ENCODE measurements at places on chromosomes 12 and 14.

DNA sequence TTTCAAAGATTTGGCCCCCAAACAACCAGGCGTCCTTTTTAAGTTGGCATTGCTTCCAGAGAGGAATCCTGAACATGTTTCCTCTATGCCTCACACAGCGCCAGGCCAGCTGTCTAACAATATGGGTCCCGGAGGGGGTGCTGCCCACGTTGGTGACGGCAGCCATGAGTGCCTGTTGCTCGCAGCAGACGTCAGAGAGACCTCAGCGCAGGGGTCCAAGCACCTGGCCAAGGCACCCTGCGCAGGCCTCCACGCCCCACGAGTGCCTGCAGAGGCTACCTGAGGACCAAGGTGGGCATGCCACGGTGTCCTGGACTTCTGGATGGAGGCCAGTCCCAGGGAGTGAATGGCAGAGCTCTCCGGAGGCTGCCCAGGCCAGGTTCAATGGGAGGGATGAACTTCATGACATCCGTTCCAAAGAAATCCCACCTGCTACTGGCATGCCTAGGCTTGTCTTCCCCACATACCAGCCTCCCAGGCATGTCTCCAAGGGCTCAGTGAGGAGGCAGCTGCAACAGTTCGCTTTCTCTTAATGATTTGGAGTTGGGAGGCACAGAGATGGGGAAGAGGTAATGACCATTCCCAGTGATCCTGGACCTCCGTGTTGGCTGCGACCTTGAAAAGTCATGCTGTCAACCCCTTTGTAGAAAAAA lies 11.6 kb upstream of the FOXN3 start:
- DNase-seq: peak; percentile 45

GRCh38 chr14:91228112-91229004 lies 16.1 kb downstream of the GPR68 start:
- DNase-seq: no peak

GRCh38 chr12:130156652-130157275 lies 5.5 kb upstream of the FZD10 start:
- DNase-seq: no peak

DNA sequence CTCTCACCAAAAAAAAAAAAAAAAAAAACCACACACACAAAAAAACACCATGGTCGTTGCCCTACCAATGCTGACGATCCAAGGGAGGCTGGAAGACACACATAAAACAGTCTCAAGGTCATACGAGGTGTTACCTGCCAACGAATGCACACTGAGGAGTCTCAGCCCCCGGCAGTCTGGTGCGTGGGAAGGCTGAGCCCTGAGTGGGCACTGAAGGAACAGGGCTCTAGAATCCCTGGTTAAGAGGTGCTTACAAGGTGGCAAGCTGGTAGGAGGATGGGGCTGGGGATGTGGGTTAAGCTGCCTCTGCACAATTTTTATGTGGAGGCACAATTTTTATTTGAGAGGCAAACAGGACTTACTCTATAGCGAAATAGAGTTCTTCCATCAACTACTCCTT lies 7.9 kb downstream of the LTBP2 start:
- no peak for DNase-seq

DNA sequence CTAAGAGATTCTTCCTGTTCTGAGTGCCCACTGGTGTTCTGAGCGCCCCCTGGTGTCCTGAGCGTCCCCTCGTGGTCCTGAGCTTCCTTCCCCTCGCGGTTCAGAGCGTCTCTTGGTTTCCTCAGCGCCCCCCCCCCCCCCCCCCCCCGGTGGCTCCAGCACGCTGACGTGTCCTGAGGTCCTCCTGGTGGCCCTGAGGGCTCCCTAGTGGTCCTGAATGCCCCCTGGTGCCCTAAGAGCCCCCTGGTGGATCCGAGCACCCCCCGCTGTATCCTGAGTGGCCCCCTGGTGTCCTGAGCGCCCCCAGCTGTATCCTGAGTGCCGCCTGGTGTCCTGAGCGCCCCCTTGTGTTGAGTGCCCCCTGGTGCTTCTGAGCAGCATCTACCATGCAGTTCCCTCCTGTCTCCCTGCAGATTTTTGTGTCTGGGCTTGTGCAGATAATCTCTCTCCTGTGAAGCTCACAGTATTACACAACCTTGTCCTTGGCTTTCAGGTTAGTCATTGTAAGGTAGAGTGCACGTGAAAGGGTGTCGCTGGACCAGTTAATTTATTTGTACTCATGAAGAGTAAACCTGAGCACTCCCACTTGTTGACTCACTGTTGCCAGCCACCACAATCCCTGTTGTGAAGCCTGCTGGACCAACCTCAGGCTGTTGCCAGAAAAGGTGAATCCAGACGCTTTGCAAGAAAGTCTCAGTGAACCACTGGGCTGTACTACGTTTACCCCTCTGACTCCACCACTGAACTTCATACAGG lies 1168.4 kb downstream of the TMEM121 start:
- DNase-seq: no peak

DNA sequence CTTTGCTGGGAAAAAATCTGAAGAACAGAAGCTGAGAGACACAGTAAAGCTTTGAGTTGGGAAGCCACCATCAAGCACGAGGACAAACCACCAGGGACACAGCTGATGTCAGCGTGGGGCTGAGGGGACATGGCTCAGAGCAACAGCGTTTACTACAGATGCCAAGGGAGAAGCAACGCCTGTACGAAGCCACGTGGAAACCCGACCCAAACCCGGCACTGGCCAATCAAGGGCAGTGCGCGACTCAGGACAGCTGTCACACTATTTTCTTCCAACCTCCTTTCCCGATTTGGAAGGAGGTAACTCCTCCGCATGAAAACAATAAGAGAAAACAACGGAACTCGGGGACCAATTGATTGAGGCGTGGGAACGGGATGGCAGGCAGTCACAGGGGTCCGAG lies 20.2 kb upstream of the CHGA start:
- no peak for DNase-seq

GRCh38 chr12:40327535-40327934 lies 102.7 kb downstream of the LRRK2 start:
- no peak for DNase-seq

DNA sequence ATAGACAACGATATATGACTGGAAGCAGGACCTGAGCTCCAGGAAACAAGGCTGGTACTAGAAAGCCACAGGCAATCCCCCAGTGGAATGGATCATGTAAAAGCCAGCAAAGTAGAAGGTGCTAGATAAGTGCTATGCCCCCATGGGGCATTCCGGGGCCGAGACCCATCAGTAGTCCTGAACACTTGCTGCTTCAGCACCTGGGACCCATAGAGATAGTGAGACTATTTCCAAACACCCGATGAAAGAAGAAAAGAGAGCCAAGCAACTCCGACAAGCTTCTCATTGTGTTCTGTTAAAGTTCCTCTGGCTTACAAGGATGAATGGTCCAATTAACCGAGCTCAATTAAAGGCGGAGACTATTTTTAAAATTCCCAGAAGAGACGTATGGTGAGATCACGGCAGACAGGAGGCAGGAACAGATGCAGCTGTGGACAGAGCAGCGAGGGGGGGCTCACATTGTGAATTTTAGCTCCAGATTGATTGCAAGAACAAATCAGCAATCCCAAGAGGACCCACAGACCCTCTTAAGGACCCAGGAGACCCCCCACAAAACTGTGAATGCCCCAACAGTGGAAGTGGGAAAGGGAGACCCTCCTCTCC lies 142.5 kb upstream of the OVCH1 start:
- peak; percentile 15 for DNase-seq

DNA sequence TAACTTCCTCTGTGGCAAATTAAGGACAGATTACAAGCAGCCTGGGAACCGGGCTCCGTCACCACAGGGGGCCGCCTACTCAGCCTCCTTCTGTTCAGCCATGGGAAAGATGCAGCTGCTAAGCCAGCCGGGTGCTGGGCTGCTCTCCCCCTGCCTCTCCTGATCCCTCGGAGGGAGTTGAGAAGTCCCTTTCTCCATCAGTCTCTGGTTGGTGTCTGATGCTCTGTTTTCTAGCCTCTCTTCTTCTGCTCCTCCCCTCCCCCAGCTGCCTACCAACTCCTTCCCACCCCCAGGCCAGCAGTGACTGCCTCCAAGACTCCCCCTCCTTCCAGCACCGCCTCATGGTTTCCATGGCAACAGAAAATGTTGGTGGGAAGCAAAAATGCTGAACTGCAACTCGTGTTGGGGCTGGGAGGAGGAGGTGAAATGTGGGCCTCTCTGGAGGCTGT lies 486.7 kb downstream of the APAF1 start:
- peak; percentile 77 for DNase-seq

DNA sequence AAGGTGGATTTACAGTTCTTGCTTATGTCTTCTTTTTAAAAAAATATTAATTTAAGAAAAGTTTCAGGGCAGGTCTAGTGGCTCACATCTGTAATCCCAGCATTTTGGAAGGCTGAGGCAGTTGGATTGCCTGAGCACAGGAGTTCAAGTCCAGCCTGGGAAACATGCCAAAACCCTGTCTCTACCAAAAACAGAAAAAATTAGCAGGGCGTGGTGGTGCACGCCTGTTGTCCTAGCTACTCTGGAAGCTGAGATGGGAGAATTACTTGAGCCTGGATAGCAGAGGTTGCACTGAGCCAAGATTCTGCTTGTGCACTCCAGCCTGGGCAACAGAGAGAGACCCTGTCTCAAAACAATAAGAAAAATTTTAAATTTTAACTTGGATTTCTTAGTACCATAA lies 5.4 kb upstream of the TAS2R46 start:
- no peak for DNase-seq

GRCh38 chr12:52395761-52396434 lies 10.2 kb downstream of the KRT82 start:
- DNase-seq: peak; percentile 92

DNA sequence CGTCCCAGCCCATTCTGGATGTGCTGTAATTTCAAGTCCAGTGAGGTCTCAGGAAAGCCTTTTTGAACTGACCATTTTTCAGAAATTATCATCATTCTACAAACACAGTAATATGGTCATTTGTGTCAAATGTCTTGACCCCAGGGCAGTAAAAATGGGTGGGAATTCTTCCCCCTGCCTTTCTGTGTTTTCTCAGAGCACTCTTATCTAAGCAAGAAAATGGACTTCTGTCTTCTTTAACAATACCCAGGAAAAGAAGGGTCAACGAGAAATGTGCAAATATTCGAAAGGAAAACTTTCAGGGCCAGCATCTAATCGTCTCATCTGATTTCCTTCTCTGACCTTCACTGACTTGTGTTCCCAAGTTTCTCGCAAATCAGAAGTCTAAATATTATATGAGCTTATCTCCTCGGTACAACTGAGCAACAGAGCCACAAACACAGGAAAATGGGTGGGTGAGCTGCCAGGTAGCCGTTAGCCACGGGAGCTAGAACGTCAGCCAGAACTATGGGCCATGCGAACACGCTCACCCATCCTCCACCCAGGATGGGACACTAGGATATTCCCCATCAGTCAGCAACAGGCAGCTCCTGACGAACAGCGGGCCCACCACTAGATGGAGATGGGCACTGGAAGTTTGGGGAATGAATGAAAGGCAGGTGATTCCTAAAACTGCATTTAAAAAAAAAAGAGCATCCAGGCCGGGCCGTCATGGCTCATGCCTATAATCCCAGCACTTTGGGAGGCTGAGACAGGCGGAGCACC lies 57.1 kb downstream of the VWF start:
- DNase-seq: peak; percentile 83

DNA sequence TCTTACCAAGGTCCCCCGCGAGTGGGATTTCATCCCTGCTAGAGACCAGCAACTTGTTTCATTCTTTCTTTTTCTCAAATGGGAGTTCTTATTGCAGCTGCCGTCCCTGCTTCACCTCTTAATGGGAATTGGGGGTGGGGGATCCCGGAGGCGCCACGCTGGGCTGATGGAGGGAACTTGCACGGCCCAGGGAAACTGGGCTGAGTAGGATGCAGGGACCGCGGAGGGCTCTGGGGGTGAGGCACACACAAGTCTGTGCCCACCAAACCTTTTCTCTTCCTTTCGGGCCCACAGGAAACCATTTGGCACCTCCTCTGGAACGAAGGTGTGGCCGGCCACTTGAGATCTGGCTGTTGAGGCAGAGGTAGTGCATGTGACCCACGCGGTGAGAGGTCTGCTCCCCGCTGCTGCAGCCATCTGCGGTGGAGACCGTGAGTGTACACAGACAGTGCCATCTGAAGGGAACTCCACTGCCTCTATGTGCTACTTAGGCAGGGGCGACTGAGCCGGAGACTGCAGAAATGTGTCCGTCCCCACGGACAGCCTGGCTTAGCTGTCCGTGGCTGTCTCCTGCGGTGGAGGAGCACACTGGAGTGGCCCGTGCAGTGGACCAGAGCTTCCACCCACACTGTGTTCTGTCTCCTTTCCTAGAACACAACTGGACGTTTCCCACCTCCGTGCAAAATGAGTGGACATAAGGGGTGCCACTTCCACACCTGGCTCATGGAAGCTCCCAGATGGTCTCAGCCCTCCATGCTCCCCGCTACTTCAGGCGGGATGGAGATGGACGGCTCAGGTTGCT lies 42.1 kb upstream of the TESC start:
- no peak for DNase-seq

- DNase-seq: peak; percentile 62
These were observed 108.6 kb downstream of the FOXN3 start for GRCh38 chr14:89308232-89308959.

GRCh38 chr12:62016021-62016420 lies 244.2 kb upstream of the USP15 start:
- no peak for DNase-seq

GRCh38 chr12:124551268-124552144 lies 15.9 kb downstream of the NCOR2 start:
- DNase-seq: peak; percentile 84

DNA sequence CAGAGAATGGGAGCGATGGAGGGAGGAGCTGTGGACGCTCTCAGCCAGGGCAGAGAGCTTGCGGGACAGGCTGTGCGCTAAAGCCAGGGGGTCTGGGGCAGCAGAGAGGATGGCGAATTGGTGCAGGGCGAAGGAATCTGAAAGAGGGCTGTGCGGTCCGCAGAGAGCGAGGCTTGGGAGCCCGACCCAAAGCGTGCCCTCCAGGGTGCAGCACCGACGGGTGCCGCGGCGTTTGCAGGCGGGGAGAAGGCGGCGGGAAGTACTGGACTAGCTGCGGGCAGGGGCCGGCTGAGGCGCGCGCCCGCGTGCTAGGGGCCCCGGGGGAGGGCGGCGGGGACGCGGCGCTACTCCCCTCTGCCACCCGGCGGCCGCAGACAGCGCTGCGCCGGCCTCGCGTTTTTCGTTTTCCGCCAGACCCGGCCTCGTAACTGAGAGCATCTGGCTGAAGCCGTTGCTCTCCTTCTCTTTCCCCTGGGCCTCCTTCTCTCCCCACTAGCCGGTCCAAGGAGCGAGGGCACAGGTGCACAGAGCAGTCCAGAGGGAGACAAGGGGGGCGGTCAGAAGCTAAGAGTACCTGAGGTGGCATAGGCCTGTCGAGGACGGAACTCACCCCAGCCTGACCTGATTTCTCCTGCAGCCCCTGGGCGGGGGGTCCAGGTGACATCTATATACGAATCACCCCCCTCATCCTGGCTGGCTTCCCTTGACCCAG lies 24.9 kb downstream of the SLC6A12 start:
- peak; percentile 74 for DNase-seq

DNA sequence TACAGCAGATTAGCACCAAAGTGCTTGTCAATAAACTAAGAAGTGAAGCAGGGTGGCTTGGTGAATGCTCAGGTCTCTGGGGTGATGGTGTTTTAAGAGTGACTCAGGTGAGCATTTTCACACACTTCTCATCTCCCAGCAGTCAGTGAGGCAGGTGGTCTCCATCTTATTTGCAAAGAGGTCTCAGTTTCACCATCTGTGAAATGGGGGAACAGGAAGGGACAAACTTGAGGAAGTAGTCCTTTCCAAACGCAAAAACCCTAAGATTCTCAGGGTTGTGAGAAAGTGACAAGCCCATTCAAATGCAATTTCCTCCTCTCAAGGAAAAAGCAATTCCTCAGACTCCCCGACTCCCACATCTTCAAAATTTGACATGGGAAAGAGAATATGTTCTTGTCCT lies 54.1 kb downstream of the CMKLR1 start:
- DNase-seq: no peak

- DNase-seq: no peak
These were observed 37.1 kb upstream of the DHRS4 start for GRCh38 chr14:23916446-23916845.

GRCh38 chr14:68328509-68328908 lies 464.4 kb downstream of the ZFP36L1 start:
- no peak for DNase-seq

Data from ELF-1 (cell line).